ENCODE measurements at places on chromosomes 6 and 20. TPM values are rescaled to one million over a fixed set of nuclear protein-coding genes. Genes with fewer than 3 reads are reported as not detected.

The SSTR4 gene
- not detected for total RNA-seq

The C2 gene
- total RNA-seq = 2.9 TPM

The COL10A1 gene
- 0.10 TPM for total RNA-seq

The SMLR1 gene
- total RNA-seq = not detected

The GRM1 gene
- total RNA-seq = 0.02 TPM

The WFDC2 gene
- total RNA-seq = not detected

Data from M059J (cell line).